ENCODE measurements at places on chromosomes 1 and 21.

DNA sequence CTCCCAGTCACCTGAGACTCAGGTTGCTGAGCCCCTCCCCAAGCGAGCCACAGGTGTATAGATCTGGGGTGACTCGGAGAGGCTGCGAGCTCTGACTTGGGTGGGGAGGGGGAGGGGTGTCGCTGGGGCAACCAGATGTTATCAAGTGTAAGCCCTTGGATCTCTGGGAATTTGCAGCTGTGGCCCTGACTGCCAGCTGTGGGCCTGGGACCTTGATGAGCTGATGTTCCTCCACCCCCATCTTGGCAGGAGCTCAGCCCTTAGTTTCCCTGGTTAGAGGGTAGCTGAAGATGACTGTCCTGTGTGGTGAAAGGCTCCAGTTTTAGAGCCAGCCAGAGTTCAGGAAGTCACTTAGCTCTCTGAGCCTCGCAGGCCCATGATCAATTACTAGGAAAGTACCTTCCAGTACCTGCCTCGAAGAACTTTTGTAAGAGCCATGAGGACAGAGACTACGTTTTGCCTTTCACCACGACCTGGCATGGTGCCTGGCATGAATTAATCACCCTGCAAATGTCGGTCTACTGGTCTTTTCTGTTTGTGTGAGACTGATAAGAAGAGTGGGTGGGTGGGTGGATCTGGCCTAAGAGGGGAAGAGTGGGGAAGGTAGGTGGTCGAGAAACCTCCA lies 55.8 kb downstream of the YARS1 start:
- DNase-seq: no peak

DNA sequence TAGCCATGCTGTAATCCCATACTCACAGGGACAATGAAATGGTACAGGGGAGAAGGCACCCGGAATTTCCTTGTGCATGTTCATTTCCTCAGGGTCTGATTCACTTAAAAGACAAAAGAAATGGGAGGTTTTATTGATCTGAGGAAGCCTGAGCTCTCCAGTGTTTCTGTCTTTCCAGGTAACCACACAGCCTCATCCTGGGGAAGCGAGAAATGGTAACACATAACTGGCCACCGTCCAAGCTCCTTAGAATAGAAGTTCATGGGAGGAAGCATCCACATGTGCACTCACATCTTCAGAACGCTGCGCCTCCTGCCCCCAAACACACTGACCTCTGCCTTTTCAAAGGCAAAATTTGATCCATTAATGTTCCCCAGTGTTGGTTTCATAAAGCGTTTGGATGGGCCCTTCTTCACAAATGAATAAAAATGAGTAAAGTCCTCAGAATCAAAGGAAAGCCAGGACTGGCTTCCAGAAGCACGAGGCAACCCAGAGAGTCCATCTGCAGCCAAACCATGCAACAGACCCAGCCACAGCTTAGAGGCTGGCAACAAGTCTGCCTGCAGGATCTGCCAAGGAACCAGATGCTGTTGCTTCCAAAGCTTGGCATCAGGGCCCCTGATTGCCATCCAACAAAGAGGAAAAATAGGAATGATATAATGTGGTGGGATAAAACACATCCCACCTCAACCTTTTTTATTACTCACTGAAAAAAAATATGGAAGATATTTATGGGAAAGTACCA lies 120.3 kb downstream of the ZBTB18 start:
- DNase-seq: no peak

- no peak for DNase-seq
Measured at GRCh38 chr1:93750955-93751354, 69.3 kb upstream of the BCAR3 start.

DNA sequence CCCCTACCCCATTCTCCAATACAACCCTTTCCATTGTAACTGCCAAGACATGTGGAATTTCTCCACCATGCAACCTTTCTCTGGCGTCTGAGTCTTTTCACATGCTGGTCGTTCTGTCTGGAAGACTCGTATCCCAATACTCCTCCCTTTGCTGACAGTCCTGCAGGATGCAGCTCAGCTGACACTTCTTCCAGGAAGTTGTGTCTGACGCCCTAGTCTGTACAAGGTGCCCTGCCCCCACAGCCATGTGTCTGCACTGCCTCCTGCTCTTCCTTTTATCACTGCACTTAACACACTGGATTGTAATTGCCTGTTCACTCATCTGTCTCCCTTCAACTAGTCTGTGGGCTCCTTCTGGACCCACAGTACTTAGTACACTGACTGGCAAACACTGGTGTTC lies 188.0 kb downstream of the LMX1A start:
- DNase-seq: no peak

DNA sequence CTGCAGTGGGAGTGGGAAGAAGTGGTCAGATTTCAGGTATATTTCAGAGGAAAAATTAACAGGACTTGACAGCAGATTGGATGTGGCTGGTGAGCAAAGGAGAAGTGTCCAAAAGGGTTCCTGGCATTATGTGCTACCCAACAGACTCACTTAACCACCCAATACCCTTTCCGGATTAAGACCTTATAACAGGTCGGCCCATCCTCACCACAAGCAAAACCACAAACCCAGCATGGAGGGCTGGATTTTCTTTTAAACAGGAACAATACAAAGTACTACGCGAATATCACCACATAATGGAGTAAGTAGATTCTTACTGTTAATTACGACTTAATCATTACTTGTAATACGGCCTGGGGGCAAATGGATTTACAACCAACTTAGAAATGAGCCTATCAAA lies 59.2 kb downstream of the WDR64 start:
- no peak for DNase-seq

GRCh38 chr1:74673351-74674111 lies at the start of gene ERICH3:
ERICH3 (minus strand) TSS chr1:74673792; CDS start chr1:74673519, 273 bp downstream.
- no peak for DNase-seq
